ENCODE measurements at places on chromosomes 13 and 19. TPM values are rescaled to one million over a fixed set of nuclear protein-coding genes. Genes with fewer than 3 reads are reported as not detected.

DNA sequence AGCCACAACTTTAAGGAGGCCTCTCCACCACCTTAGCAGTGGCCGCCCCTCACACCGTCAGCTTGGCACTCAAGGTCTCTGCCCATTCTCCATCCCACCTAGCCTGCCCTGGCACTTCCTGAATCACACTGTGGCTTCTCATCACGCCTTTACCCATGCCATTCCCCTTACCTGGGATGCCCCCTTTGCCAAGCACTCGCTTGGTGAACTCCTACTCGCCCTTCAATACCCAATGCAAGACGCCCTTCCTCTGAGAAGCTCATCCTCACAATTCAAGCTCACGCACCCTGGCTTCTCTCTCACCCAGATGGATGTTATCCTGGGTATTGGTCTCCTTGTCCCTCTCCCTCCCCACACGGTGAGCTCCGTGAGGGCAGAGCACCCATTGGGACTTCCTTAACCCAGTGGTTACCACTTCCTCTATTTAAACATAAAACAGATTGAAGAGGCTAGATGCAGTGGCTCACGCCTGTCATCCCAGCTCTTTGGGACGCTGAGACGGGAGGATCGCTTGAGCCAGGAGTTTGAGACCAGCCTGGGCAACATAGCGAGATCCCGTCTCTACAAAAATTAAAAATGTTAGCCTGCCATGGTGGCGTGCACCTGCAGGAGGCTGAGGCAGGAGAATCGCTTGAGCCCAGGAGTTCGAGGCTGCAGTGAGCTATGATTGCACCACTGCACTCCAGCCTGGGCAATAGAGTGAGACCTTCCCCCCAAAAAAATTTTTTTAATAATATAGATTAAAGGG, 12.6 kb upstream of the SHD start:
- no peaks in the 10 kb centered on the region for H3K4me1 ChIP-seq
- H3K36me3 ChIP-seq, result no peaks in the 10 kb centered on the region
- no peak for DNase-seq
- no peaks in the 10 kb centered on the region for H3K27me3 ChIP-seq
- H3K4me3 ChIP-seq, result no peak overlapping the region
- H3K27ac ChIP-seq, result no peak overlapping the region

DNA sequence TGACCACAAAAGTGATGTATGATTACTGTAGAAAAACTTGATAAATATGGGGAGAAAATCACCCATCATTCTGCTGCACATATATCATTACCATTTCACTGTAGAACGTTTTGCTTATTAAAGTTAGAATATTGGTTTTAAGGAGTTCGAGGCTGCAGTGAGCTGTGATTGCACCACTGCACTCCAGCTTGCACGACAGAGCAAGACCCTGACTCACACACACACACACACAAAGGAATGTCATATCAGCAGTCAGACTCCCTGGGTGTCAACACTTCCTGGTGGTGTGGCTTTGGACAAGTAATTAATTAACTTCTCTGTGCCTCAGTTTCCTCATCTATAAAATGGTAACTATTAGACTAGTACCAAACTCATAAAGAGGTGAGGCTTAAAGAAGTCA, 11.3 kb upstream of the PNMA8A start:
- peaks cover 21% of the 10 kb centered on the region for H3K27me3 ChIP-seq
- H3K4me1 ChIP-seq, result no peaks in the 10 kb centered on the region
- no peaks in the 10 kb centered on the region for H3K36me3 ChIP-seq
- no peak for DNase-seq

- no peaks in the 10 kb centered on the region for H3K36me3 ChIP-seq
- no peak for DNase-seq
- no peaks in the 10 kb centered on the region for H3K27me3 ChIP-seq
- peaks cover 6% of the 10 kb centered on the region for H3K4me1 ChIP-seq
- no peak overlapping the region for H3K4me3 ChIP-seq
Measured at GRCh38 chr13:36190771-36191170, 23.6 kb downstream of the SOHLH2 start.

SLC17A7 gene
- 0.31 TPM for total RNA-seq

SMIM44 gene
- total RNA-seq, result not detected

EHD2 gene
- 10.9 TPM for total RNA-seq

GRCh38 chr13:34620074-34620850, 321.8 kb upstream of the NBEA start:
- no peaks in the 10 kb centered on the region for H3K36me3 ChIP-seq
- no peak for DNase-seq
- H3K27ac ChIP-seq, result no peak overlapping the region
- no peaks in the 10 kb centered on the region for H3K27me3 ChIP-seq
- H3K4me1 ChIP-seq, result no peaks in the 10 kb centered on the region

NOVA2 gene
- total RNA-seq, result 0.44 TPM

- no peaks in the 10 kb centered on the region for H3K4me1 ChIP-seq
- no peak for DNase-seq
- H3K36me3 ChIP-seq, result no peaks in the 10 kb centered on the region
- no peak overlapping the region for H3K27ac ChIP-seq
Measured at GRCh38 chr13:111659842-111660241, 339.4 kb downstream of the TEX29 start.

TEX101 gene
- not detected for total RNA-seq

DNA sequence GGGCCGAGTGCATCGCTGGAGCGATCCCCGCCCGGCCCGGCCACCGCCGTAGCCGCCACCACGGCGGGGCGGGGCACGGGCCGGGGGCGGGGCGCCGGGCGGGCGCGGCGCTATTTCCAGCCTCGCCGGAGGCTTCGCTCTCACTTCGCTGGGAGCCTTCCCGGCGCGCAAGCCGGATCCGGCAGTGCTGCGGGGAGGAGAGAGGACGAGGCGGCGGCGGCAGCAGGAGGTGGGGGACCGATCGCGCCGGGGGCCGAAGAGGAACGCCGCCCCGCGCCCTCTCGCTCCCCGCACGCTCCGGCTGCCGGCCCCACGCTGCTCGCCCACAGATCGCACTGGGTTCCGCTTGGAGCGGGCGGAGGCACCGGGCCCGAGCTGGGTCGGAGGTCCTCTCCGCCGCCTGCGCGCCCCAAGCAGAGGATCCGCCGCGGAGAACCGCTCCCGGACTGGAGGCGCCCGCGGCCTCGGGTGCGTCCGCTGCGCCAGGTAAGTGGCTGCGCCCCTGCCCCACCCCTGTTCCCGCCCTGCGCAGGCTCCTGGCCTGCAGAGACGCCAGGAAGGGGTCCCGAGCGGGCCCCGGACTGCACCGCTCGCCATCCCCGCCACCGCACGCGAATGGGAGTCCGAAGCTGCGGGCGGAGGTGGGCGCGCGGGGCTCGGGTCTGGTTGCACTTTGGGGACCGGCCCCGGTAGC, at the start of gene CHST8:
TSS of gene CHST8 (plus strand) at position 143 of the 694 bp plus-strand sequence. CDS start 67,309 bp downstream, outside the sequence.
- peaks cover 31% of the 10 kb centered on the region for H3K27me3 ChIP-seq
- DNase-seq, result no peak
- H3K36me3 ChIP-seq, result no peaks in the 10 kb centered on the region
- no peak within 1 kb of the TSS for H3K27ac ChIP-seq
- peaks cover 3% of the 10 kb centered on the region for H3K4me1 ChIP-seq

PRTN3 gene
- total RNA-seq, result not detected

DNA sequence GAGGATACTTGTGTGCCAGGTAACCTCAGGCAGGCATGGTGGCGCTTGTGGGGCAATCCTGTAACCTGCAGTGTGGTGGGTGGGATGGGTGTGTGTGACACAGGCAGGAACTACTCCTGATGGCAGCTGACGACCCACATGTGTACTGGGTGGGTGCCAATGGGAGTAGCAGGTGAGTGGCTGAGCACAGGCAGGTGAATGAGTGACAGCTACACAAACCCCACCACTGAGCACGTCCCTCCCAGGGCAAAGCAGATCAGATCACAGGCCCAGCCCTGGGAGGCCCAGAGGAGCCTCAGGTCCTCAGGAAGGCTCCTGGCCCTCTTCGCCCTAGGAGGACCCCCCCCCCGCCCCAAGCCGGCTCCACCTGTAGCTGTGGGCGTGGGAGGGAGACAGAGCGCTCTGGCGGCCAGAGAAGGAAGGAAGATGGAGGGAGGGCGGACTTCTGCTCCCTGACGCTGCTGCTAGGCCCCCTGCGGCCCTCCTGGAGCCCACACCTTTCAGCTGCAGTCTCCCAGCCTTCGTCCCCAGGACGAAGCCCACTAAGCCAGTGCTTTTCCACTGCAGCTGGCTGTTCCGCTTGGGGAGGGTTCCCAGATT, 1.3 kb upstream of the ZNF181 start:
- DNase-seq, result no peak
- H3K27me3 ChIP-seq, result no peaks in the 10 kb centered on the region
- peak overlapping the region; percentile 98 for H3K27ac ChIP-seq
- peak overlapping the region; percentile 77 for H3K4me3 ChIP-seq
- H3K36me3 ChIP-seq, result peaks cover 23% of the 10 kb centered on the region

GRCh38 chr13:102692491-102692826, 2.4 kb downstream of the METTL21C start:
- no peaks in the 10 kb centered on the region for H3K36me3 ChIP-seq
- no peak overlapping the region for H3K4me3 ChIP-seq
- peak overlapping the region; percentile 82 for H3K27ac ChIP-seq
- no peak for DNase-seq
- peaks cover 29% of the 10 kb centered on the region for H3K4me1 ChIP-seq

GRCh38 chr13:50072676-50073075, 57.4 kb downstream of the KCNRG start:
- H3K27ac ChIP-seq, result no peak overlapping the region
- H3K27me3 ChIP-seq, result no peaks in the 10 kb centered on the region
- H3K36me3 ChIP-seq, result no peaks in the 10 kb centered on the region

DNA sequence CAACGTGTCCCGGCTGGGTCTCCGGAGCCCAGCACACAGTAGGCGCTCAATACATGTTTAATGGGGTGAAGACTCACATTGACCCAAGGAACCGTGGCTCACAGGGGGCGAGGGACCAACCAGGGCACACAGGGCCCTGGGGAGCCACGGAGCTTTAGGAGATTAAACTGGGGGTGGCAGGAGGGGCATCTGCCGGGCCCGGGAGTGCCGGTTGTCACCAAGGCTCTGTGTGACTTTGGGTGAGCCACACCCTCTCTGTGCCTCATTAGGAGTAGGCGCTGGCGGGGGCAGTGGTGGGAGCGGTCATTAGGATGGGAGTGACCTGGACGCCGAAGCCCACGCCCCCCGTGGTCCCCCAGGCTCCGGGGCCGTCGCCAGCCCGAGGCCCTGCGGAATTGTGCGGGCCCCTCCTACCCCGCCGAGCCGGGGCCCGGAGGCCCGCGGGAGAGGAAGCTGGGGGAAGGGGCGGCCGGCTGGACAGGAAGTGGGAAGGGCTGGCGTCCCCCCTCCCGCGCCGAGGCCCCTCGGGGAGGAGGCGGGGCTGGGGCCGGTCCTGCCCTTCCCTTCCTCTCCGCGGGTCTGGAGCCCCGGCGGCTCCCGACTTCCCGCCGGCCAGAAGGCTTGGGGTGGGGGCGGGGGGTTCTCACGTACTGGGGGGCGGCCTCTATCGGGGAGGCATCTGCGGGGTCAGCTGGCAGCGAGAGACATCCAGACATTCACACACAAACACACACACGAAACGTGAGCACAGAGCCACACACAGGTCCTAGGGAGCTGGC, 1.8 kb upstream of the SSBP4 start:
- no peaks in the 10 kb centered on the region for H3K36me3 ChIP-seq
- DNase-seq, result peak; percentile 54
- peak overlapping the region; percentile 84 for H3K27ac ChIP-seq
- H3K4me1 ChIP-seq, result peaks cover 18% of the 10 kb centered on the region
- peak overlapping the region; percentile 55 for H3K4me3 ChIP-seq

TPP2 gene
- total RNA-seq, result 78.2 TPM

ZBTB7A gene
- total RNA-seq, result 50.0 TPM

PALM gene
- total RNA-seq, result 7.8 TPM

ZNF284 gene
- 0.38 TPM for total RNA-seq

TTYH1 gene
- total RNA-seq, result 0.41 TPM

OR7D2 gene
- 0.13 TPM for total RNA-seq

MYBPC2 gene
- 988 TPM for total RNA-seq

- H3K4me3 ChIP-seq, result peak within 1 kb of the TSS; percentile 55
- DNase-seq, result peak; percentile 82
- H3K36me3 ChIP-seq, result no peaks in the 10 kb centered on the region
- H3K27me3 ChIP-seq, result no peaks in the 10 kb centered on the region
Measured at GRCh38 chr19:20923077-20923871, at the start of gene ZNF85. Gene ZNF85 (plus strand): TSS chr19:20923251. CDS start chr19:20923401, 150 bp downstream.

- DNase-seq, result no peak
- H3K4me3 ChIP-seq, result no peak overlapping the region
- H3K36me3 ChIP-seq, result no peaks in the 10 kb centered on the region
- H3K27ac ChIP-seq, result peak overlapping the region; percentile 100
- no peaks in the 10 kb centered on the region for H3K27me3 ChIP-seq
Measured at GRCh38 chr19:13834244-13835069, 39.2 kb downstream of the ZSWIM4 start.

DNA sequence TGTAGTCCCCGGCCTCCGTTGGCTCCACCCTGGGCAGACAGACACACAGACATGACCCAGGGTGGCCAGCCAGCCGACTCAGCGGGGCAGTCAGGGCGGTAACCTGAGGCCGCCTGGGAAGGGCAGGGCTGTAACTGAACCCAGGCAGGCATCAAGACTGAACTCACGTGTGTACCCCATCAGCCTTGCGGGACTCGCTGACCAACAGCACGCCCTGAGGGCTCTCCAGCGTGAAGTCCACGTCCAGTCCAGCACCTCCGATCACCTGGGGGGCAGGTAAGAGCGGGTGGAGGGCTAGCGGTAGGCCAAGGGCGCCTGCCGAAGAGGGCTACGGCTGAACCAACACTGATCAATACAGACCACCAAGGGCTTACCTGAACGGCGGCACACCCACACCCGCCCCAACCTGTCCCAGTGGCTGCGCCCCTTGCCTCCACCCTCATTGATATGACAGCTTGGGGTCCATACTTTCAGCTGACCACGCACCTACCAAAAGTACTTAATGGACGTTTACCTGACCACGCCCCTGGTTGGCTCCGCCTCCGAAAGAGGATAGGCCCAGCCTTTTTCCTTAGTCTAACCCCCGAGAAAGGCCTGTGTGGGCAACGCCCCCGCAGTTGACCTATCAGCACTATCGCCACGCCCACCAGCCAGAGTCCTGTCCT, 791 bp downstream of the TMED1 start:
- H3K27me3 ChIP-seq, result no peaks in the 10 kb centered on the region
- DNase-seq, result peak; percentile 59
- H3K36me3 ChIP-seq, result no peaks in the 10 kb centered on the region

- no peaks in the 10 kb centered on the region for H3K36me3 ChIP-seq
- no peaks in the 10 kb centered on the region for H3K27me3 ChIP-seq
- no peak overlapping the region for H3K27ac ChIP-seq
- no peak for DNase-seq
- H3K4me1 ChIP-seq, result no peaks in the 10 kb centered on the region
Measured at GRCh38 chr13:38981096-38981495, 9.5 kb downstream of the STOML3 start.
